Spleen (tissue), 13 donors: ENCODE measurements at places on chromosomes 5 and 9.
A peak's percentile ranks its signal among the peaks of the same experiment; 100 is the strongest.

DNA sequence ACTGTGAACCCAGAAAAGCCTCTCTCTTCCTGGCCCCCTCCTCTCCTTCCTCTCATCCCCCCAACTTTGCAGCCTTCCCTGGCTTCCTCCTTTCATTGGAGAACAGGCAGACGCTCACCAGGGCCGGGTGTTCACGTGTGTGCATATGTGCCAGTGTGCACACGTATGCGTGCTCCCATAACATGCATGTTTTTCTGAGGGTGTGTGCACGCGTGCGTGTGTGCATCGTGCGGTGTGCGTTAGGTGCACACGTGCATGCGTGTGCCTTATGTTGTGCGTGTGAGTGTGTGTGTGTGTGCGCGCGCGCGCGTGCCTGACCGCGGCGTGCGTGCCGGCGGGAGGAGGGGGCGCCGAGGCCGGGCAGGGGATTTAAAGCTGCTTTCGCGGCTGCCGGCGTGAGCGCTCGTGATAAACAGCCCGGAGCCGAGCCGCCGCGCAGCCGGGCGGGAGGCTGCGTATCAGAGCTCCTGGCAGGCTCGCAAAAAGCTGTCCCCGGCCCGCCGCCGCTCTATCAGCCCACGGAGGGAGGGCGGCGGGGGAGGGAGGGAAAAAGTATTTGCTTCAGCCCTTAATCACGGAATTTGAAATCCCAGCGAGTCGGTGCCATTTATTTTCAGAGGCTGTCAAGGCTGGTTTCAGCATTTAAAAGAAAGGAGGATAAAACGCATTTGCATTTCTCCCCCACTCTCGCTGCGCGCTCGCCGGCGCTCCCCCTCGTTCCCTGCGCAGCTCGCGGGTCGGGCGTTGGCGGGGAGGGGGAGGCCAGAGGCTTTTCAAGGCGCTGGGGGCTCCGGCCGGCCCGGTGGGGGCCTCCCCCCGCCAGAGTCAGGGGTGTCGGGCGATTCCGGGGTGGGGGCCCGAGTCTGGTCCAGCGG lies 183.9 kb downstream of the C9orf50 start:
- no peak for DNase-seq

- no peak for DNase-seq
Measured at GRCh38 chr5:116524966-116525365, 49.7 kb downstream of the SEMA6A start.

DNA sequence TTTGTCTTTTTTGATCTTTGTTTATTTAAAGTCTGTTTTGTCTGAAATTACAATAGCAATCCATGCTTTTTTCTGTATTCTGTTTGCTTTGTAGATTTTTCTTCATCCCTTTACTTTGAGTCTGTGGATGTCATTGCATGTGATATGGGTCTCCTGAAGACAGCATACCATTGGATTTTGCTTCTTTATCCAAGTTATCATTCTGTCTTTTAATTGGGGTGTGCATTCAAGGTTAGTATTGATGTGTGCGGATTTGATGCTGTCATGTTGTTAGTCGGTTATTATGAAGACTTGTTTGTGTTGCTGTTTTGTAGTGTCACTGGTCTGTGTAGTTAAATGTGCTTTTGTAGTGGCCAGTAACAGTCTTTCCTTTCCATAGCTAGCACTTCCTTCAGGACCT lies 23.0 kb downstream of the POLK start:
- no peak for DNase-seq

GRCh38 chr5:87765009-87765408 lies 352.3 kb upstream of the CCNH start:
- DNase-seq, result no peak

- DNase-seq, result no peak
Measured at GRCh38 chr5:35884191-35884769, 27.6 kb downstream of the IL7R start.

GRCh38 chr9:136160381-136160841 lies 41.7 kb upstream of the TMEM250 start:
- no peak for DNase-seq

GRCh38 chr5:100697970-100698369 lies 162.8 kb downstream of the FAM174A start:
- no peak for DNase-seq

GRCh38 chr9:14097215-14097614 lies 216.7 kb downstream of the NFIB start:
- DNase-seq, result no peak

DNA sequence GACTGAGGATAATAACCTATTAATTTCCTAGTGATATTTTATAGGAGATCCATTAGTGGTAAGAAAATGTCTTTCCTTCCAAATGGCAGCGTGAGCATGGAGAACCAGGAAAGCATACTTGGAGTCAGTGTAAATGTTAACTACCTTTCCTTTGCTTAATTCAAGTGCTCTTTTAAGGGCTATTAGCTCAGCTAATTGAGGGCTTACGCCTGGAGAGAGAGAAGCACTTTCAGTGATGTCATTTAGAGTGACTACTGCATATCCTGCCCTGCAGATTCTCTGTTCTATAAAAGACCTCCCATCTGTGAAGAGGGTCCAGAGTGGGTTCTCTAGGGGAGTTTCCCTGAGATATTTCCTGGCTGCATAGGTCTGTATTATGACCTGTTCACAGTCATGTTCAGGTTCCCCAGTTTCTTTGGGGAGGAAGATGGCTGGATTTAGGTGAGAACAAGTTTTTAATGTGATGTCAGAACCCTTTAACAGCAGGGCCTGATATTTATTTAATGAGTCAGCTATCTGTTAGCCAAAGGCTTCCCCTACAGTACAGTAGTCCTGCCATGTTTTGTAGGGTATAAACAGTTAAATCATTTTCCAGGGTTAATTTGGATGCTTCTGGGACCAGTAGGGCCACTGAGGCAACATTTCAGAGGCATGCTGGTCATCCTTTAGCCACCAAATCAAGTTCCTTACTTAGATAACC lies 89.6 kb downstream of the TRIM36 start:
- DNase-seq, result no peak

- DNase-seq, result peak; percentile 81
Measured at GRCh38 chr5:173745123-173745522, 128.7 kb upstream of the BOD1 start.

DNA sequence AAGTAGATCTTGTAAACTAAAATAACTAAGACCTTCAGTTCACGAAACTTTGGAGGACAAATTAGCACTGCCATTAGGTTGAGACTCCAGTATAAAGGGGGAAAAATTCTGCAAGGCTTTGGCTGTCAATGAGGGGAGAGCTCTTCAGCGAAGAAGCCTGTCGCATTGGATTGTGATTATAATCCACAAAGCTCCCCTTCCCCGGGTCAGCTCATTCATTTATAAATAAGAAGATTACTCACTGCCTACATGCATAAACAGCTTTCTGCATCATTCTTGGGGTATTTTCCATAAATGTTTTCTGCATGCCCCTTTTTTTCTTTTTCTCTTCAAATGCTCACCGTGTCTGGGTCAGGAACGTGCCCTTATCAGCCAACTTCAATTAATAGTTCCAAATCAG lies 196.7 kb downstream of the EBF1 start:
- no peak for DNase-seq

GRCh38 chr5:44665101-44665701 lies 143.5 kb upstream of the MRPS30 start:
- peak; percentile 66 for DNase-seq

DNA sequence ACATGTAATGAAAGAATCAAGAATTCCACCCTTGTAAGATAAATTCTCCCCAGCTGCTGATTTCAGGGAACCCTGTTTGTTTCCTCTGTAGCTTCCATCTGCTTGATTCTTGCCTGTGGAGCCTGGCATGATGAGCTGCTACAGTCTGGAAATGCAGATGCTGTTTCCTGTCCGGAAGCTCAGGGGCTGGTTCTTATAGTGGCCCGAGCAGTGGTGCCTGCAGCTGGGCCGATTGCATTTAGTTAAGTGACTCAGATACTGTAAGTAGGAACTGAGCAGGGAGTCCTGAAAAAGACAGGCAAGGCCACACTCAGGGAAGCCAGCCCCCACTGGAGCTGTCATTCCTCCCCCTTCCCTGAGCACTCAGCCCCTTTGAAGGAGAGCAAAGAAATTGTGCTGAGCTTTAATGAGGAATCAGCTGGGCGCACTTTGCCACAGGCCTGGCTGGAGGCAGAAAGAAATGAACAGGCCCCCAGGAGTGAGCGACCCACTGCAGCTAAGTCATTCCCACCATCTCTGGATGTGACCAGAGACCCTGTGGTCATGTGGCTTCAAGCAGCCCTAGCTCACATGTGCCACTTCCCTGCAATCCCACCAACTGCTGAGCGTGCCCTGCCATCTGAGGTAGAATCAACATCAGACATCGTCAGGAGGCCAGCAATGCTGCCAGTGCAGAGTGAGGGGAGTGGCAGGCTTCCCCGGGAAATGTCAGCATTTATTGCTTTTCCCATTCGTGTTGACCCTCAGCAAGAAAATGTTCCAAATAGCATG lies 206.0 kb upstream of the WWC1 start:
- no peak for DNase-seq

DNA sequence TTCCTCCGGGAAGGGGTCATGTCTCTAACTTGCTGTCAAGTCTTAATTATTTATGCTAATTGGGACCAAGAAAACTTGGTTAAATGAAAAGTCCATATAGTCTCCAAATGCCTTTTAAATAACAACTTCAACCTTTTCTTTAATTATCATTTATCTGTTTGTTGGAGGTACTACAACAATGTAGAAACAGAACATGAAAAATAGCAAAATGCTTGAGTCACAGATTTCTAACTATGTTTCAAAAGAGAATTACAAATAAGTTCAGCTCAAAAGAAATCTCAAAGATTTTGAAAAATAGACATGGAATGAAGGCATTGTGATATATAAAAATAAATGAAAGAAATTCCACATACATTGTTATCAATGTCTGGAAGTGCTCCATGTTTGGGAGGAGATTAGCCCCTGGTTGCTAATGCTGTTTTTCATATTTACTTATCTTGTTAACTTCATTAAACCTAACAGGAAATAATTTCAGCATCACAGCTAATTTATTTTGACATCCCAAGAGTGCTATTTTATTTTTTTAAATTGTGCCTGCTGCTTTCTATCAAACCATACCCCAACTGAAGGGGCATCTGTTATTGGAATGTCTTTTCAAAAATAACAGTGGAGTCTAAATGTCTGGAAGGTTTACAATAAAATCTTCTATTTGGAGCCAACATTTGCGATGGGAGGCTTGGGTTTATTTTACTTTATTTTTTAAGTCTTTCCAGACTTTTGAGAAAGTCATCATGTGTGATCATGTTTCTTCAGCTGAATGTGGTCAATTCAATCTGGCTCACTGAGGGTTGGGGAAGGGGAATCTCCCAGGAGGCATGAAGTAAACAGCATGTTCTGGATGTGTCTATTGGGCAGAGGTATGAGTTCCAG lies 53.1 kb upstream of the ANKRD55 start:
- DNase-seq, result no peak

- DNase-seq, result no peak
Measured at GRCh38 chr5:124951661-124952060, 205.2 kb upstream of the ZNF608 start.

GRCh38 chr5:2299388-2300220 lies 416.9 kb upstream of the IRX4 start:
- no peak for DNase-seq

GRCh38 chr9:81430727-81431126 lies 258.6 kb downstream of the TLE1 start:
- DNase-seq, result no peak

- DNase-seq, result no peak
Measured at GRCh38 chr9:131733541-131734061, 6.3 kb downstream of the RAPGEF1 start.

DNA sequence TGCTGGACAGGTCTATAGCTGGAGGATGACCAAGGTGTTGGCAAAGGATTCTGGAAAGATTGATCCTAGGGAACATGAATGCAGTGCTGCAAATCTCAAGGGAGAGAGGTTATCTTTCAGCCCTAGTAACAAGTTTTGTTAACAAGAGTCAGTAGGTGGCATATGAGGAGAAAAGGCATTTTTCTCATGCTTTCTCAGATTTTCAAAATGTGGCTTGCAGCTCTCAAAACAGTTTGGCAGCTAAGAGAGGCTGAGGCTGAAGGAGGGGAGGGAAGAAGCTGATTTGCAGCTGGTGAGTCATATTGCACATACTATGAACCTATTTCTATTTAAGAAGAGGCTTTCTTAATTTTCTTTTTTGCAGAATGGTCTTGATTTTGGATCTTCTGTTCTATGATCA lies 64.3 kb upstream of the PCA3 start:
- DNase-seq, result no peak

DNA sequence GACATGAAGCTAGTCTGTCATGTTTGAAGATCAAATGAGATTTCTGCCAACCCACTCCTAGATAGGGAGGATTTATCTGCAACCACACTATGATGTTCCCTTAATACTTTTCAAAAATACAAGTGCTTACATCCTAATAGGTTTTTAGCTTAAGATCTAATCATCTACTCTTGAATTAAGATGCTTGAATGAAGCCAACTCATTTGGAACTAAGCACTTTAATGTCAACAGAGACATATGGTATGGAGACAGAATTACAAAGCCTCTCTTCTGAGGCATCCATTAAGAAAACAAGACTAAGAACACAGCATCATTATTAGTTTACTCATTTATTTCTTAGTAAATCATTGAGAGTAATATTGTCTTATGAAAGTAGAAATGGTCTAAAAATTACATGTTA lies 139.3 kb upstream of the NFIB start:
- DNase-seq, result no peak

DNA sequence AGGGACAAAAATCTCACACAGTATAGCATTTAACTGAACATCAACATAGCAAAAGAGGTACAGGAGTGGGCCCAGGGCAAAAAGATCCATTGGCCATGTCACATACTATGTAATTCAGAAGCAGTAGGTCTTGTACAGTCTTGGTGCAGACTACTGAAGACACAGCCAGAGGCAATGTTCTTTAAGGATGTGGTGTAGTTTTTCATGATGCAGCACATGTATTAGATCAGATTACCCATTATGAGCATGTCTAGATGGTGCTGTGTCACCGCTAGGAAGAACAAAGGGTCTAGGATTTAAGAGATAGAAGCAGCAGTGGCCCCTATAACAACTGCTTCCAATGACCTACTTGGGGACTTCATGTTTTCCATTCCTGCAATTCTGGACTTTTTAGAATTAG lies 610.4 kb upstream of the MEF2C start:
- no peak for DNase-seq

DNA sequence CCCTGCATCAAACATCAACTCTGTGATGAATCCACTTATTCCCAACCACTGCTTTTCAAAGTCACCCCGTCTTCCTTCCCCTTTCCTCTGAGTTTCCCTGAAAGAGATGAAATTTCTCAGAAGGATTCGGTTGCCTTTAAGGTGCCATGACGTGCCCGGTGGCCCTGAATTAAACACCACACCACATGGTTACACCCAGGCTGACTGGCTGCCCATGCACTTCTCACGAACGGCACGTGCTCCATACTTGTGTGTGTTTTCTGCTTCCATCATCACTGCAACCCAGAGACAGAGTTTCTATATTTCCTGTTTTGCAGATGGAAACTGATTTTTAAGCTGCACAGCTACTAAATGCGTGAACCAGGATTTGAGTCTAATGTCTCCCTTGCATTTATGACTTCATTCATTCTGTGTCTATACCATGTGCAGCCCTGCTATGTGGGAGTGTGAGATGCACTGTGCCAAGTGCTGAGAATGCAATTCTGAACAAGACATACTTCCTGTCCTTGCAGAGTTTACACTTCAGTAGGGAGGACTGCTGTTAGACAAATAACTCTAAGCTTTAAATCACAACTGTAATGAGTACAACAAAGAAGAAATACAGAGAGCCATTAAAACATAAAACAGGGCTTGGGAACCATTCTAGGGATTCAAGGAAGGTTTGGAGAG lies 162.9 kb downstream of the NXNL2 start:
- no peak for DNase-seq
